Activated CD8-positive, alpha-beta memory T cell treated with anti-CD3 and anti-CD28 coated beads, Interleukin-2, amount 50 U/mL, for 4 hours (primary cell): ENCODE measurements at places on chromosomes 1 and 21.

GRCh38 chr1:107791348-107791747, 173.6 kb downstream of the VAV3 start:
- DNase-seq: no peak

GRCh38 chr1:201528631-201529252, 10.2 kb upstream of the NAV1 start:
- DNase-seq: no peak

DNA sequence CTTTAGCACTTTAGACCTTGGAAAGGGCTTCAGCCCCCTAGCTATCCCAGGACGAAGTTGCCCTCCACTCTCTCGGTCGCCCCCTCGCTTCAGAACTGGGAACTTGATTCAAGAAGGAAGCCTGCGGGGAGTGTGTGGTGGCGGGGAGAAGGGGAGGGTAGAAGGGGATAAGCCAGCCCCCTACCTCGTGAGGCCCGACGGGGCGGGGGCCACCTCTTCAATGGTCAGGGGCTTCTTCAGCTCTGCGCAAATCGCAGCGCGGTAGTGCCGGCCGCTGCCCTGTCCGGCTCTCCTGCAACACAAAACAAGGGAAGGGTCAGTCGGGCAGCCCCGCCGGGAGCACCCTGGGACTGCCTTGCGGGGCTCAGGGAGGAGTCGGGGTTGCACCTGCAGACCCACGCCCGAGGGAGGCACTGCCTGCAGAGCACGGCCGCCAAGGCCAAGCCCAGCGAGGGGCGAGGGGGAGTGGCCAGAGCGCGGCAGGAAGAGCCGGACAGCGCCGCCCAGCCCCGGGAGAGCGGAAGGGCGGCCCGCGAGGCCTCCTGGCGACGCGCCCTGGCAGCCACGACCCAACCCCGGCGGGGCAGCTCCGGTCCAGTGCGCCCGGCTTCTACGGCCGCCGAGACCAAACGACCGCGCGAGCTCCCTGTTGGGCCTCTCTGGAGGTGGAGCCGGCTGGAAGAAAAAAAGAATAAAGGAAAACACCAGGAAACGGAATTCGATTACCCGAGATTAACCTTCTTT, 56.2 kb upstream of the RASAL2 start:
- no peak for DNase-seq

- DNase-seq: no peak
These were observed 20.9 kb upstream of the C2CD2 start for GRCh38 chr21:41974752-41975053.
